ENCODE measurements at places on chromosomes 11 and 22. TPM values are rescaled to one million over a fixed set of nuclear protein-coding genes. Genes with fewer than 3 reads are reported as not detected.

OR4C5 gene
- not detected for total RNA-seq

MYRF gene
- 6.5 TPM for total RNA-seq

APOBEC3A gene
- total RNA-seq, result 8.7 TPM

VWA5A gene
- 5.7 TPM for total RNA-seq

HMOX1 gene
- total RNA-seq, result 108 TPM

MYOD1 gene
- not detected for total RNA-seq

RAB36 gene
- 0.33 TPM for total RNA-seq

PRG3 gene
- not detected for total RNA-seq

- DNase-seq, result no peak
These were observed 95.2 kb upstream of the TP53I11 start for GRCh38 chr11:45045683-45046471.

DNA sequence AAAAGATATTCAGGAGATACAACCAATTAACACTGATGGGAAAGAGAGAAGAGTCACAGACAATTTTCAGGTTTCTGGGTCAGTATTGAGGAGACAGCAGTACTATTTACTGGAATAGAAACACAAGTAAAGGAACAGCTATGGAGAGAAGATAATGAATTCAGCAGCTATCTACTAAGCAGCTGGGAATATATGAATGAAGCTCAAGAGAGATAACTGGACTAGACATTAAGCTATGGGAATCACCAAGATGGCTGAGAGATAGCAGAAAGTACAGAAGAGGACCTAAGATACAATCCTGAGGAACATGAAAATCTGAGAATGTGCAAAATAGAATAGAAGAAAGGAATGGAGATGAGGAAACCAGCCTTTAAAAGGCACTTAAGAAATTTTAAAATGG lies 15.9 kb downstream of the ALG9 start:
- DNase-seq, result no peak

GRCh38 chr11:19164230-19164855 lies 37.4 kb downstream of the CSRP3 start:
- DNase-seq, result no peak

DNA sequence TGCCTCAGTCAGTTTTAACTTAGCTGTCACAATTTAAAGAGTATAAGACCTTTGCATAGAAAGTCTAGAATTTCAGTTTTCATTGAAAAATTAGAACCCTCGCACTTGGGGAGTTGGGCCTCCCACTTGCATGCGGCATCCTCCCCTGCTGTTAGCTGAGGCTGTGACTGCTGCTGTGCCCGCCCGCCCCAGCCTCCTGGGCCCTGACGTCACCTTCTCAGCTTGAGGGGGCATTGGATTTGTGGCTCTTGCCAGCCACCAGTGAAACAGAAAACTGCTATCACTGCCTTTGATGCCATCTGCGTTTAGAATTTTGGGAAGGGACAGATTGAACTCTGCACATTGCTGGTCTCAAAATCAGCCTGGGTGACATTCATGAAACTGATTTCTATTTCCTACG lies 108.7 kb downstream of the CTTN start:
- no peak for DNase-seq

GRCh38 chr11:62879235-62879978 lies 1.3 kb upstream of the SLC3A2 start:
- DNase-seq, result no peak

DNA sequence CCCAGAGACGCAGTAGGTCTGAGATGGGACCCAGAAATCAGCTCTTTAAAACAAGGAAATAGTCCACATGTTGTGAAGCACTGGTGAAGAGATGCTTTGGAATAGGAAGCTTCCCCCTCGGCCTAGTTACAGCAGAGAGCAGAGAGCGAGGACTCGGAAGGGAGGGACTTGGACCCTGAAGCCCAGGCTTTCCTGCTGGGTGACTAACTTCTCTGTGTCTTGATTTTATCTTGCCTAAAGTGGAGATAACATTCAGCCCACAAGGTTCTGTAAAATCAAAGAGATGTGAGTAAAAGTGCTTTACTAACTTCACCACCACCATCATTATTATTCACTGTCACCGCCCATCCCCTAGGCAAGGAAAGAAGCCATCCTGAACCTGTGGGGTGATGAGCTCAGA lies 58.4 kb downstream of the THAP12 start:
- no peak for DNase-seq

- peak; percentile 47 for DNase-seq
These were observed 24.4 kb downstream of the SREBF2 start for GRCh38 chr22:41857155-41857859.

GRCh38 chr11:5992604-5993251 lies 5.9 kb upstream of the OR52L1 start:
- no peak for DNase-seq

DNA sequence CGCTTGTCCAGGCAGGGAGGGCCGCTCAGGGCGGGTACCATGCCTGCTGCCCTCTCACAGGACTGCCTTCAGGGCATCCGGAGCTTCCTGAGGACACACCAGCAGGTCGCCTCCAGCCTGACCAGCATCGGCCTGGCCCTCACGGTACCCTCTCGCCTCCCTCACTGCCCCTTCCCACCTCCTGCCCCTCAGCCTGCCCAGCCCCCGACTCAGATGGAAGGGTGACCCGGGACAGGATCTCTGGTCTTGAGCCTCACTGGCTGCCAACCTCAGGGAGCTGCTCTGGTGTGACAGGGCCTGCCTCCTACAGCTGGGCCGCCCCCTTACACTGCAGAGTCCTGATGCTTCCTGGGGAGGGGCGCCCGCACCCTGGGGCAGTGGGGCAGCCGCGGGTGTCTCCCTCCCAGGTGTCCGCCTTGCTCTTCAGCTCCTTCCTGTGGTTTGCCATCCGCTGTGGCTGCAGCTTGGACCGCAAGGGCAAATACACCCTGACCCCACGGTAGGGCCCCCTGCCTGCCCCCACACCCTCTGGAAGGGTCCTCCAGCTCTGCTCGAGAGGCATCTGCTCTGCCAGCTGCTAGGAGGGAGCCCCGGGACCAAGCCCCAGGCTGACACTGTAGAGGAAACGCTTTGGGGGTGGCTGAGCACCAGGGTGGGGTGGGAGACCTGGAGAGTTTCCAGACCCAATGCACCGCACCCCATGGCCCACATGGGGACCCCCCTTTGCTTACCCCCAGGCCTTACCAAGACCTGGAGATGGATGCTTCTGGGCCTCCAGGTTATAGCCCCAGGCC lies 14.6 kb downstream of the TSPAN32 start:
- DNase-seq, result peak; percentile 39

DNA sequence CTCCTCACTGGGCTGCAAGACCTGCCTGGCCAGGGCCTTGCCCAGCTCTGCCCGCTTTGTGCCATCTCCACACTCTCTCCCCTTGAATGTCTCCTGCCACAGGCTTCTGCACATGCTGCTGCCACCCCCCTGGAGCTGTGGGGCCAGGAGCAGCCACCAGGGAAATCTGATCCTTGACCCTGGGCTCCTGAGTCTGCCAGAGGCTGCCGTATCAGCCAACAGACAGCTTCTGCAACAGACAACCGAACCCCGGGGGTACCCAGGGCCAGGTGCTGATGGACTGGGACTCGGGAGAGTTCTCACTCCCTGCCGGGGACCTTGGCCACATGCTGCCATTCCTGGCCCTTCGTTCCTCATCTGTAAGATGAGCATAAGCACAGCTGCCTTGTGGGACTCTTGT lies 3.3 kb upstream of the PPARA start:
- DNase-seq, result no peak

- DNase-seq, result no peak
These were observed 33.4 kb downstream of the PGR start for GRCh38 chr11:101096036-101096704.

DNA sequence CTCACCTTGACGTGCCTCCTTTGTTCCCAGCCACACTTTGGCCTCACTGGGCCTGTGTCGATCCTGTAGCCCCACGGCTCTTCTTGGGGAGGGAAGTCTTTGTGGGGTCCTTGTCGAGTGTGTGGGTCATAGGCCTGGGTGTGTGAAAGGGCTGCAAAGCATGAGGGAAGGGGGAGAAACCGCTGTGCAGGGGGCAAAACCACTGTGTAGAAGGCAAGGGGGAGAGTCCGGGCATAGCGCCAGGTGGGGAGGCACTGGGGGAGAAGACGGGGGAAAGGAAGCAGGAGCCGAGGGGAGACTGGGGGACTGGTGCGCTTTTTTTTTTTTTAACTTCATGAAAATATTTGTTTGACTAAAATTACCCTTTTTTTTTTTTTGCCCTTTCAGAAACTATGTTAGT lies 65.1 kb upstream of the RASD2 start:
- no peak for DNase-seq

- no peak for DNase-seq
These were observed 10.5 kb upstream of the TSPAN18 start for GRCh38 chr11:44716256-44716655.

DNA sequence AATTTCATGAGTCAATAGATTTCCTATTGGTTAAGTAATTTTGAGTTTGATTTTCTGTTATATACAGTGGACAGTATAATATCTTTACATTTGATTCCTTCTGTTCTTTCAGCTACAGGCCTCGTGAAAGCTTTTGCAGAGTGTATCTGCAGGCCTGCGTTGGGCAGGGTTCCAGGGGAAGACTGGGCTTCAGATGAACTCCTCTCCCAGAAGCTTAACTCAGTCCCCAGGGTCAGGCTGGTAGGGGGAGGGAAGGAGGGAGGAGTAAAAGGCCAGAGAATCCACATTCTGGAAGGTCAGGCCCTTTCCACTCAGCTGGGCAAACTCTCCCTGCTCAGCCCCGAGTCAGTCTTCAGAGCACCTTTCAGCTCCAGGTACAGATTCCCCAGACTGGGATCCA lies 100.4 kb upstream of the NECTIN1 start:
- no peak for DNase-seq

GRCh38 chr11:92473736-92474135 lies 249.1 kb downstream of the FAT3 start:
- no peak for DNase-seq

DNA sequence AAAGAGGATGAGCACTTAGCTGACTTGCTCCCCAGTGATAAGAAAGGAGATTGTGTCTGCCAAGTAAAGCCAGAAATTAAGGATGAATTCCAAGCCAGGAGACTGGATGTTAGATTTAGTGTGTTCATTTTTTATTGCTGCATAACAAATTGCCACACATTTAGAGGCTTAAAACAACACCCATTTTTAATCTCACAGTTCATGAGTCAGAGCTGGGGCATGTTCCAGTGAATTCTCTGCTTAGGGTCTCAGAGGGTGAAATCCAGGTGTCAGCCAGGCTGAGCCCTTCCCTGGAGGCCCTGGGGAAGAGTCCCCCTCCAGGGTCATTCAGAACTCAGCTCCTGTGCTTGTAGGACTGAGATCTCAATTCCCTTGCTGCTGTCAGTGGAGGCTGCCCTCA lies 352.8 kb downstream of the BUD13 start:
- no peak for DNase-seq

GRCh38 chr22:19880786-19881569 lies 26.3 kb upstream of the GNB1L start:
- DNase-seq, result no peak

DNA sequence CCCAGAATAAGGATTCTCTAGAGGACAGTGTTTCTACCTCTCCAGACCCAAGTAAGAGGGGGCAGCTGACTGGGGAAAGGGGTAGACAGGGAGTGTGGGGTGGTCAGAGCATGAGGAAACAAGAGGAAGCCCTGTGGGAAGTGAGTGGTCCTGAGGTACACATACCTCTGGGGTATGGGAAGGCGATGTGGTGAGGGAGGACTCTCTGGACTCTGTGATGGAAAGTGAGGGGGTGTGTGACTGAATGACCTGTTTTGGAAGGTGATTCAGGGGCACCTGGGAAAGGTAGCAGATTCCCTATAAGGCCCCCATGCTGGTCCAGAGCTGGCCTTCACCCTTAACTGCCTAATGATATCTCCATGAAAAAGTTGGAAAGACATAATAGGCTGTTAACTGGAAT lies 80.1 kb downstream of the DEPDC5 start:
- DNase-seq, result no peak

GRCh38 chr22:45483918-45484499 lies 18.7 kb upstream of the FBLN1 start:
- no peak for DNase-seq

DNA sequence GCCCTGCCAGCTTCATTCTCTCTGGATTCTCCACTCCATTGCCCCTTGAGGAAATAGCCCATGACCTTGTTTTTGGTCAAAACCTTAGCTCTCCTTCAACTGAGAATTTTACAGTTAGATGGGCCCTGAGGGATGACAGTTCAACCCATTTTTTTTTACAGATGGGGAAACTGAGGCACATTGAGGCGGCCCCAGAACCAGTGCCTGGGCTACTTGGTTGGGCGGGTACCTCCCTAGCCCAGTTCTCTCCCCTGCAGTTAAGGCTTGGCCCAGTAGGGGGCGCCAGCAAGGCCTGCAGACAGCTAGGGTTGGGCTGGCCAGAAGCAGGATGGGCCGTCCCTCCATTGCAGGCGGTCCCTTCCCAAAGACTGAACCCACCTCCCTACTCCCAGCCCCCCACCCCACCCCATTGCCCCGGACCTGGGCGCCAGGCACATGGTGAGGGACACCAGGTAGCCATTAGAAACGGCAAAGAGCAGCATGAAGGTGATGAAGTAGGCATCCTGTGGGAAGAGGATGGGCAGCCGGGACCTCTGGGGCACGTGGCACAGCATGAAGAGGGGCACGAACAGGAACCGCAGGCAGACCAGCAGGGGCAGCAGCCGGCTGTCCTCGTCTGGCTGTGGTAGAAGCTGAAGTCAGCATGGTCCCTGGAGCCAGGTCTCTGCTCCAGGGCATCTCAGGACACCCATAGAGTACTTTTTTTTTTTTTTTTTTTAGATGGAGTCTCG lies 7.6 kb downstream of the SLC29A2 start:
- peak; percentile 71 for DNase-seq

DNA sequence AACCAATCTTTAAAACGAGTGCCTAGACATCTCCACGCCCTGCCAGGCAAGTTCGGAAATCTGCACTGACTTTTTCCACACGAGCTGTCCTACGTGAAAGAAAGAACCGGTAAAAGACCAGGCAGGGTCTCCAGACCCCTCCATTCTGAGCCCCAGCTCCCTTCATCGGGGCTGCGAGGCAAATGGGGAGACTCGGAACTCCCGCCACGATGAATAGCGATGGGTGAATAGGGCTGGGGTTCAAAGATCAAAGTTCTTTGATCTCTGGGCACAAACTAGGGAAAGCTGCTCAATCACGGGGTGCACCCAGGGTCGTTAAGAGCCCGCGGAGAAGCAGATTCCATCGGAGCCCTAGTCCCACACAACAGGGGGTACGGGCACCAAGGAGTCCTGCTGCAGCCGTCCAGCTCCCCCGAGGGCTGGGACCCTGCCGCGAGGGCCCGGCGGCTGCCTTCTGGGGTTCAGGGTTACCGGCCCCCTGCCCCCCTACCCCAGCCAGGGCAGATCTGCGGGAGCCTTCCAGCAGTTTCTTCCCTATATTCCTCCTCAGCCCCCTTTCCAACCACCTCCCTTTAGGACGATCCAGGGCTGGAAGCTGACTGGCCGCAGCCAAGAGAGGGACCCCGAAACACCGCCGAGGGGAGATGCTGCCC lies 1.1 kb downstream of the LRP4 start:
- no peak for DNase-seq
